ENCODE measurements at places on chromosomes 6 and 20. TPM values are rescaled to one million over a fixed set of nuclear protein-coding genes. Genes with fewer than 3 reads are reported as not detected.
A peak's percentile ranks its signal among the peaks of the same experiment; 100 is the strongest.

Gene LRRC73
- 0.55 TPM for total RNA-seq

Gene MUCL3
- 168 TPM for total RNA-seq

Gene C6orf15
- not detected for total RNA-seq

- no peaks in the 10 kb centered on the region for H3K27me3 ChIP-seq
- H3K27ac ChIP-seq, result peak overlapping the region; percentile 99
- H3K4me3 ChIP-seq, result peak overlapping the region; percentile 79
- peaks cover 3% of the 10 kb centered on the region for H3K36me3 ChIP-seq
Observed at GRCh38 chr6:32967151-32968091, 973 bp upstream of the BRD2 start.

DNA sequence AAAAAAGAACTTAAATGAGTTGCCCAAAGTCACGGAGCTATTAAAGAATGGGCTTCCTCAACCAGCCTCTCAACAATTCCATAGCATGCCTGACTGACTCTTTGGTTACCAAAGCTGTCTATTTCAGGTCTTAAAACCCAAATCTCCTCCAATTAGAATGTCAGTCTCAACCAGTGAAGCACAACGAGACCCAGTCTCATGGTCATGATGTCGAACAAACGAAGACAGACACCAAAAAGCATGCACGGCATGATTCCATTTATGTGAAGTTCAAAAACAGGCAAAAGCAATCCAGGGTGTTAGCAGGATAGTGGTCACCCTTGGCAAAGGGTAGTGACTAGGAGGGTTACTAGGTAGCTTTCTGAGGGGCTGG is 16.3 kb upstream of the PTPN1 start:
- no peak for DNase-seq
- no peak overlapping the region for H3K4me3 ChIP-seq
- H3K4me1 ChIP-seq, result no peaks in the 10 kb centered on the region
- no peak overlapping the region for H3K27ac ChIP-seq
- H3K36me3 ChIP-seq, result no peaks in the 10 kb centered on the region
- no peaks in the 10 kb centered on the region for H3K27me3 ChIP-seq

DNA sequence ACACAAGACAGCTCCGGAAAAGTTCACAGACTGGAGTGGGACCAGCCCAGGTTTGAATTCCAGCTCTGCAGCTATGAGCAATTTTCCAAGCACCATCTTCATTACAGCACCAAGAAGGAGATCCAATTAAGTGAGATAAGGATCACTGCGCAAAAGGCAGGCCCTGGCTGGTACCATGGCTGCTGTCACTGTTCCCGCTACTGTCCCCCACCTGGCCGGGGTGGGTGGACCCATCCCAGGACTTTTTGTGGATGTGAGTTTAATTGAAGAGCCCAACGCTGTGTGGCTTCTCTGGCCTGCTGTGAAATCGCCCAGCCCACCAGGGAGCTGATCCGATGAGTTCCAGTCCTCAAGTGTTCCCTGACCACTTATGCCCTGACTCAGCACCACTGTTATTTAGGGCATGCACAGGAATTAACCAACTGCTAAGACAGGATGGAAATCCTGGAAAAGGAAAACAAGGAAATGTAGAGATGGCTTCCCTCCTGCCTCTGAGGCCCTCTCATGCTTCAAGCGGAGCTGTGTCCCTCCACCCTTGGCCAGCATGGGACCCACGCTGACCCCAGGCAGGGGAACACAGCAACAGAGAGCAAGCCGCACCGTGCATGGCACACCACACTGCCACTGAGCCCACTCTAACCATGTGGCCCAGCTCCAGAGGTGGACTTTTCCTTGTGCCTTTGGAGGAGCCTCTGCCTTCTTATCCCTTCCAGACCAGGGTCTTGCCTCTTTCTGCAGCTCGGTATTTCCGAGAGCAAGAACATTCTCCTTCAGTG is 150.0 kb upstream of the CST7 start:
- no peak overlapping the region for H3K4me3 ChIP-seq
- H3K36me3 ChIP-seq, result no peaks in the 10 kb centered on the region
- H3K27me3 ChIP-seq, result no peaks in the 10 kb centered on the region
- H3K27ac ChIP-seq, result no peak overlapping the region
- no peaks in the 10 kb centered on the region for H3K4me1 ChIP-seq

DNA sequence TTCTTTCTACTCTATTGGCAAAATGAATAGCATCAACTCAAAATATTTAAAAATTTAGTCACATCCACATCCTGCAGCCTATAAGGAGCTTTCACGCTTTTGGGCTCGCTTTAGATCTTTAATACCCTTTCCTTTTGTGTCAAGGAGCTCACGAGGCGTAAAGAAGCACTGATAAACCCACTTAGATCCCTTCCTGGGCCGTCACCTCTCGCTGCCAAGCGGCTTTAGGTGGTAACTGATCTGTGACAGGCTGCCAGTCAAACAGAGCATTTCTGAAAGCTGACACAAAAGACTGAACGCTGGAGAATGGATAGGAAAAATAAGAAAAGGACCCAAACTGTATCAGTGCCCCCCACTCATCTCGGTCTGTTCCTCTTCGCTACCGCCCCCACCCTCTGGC is 385.7 kb upstream of the MMS22L start:
- H3K27me3 ChIP-seq, result no peaks in the 10 kb centered on the region
- H3K27ac ChIP-seq, result no peak overlapping the region
- DNase-seq, result no peak
- H3K4me3 ChIP-seq, result peak overlapping the region; percentile 20
- no peaks in the 10 kb centered on the region for H3K4me1 ChIP-seq

DNA sequence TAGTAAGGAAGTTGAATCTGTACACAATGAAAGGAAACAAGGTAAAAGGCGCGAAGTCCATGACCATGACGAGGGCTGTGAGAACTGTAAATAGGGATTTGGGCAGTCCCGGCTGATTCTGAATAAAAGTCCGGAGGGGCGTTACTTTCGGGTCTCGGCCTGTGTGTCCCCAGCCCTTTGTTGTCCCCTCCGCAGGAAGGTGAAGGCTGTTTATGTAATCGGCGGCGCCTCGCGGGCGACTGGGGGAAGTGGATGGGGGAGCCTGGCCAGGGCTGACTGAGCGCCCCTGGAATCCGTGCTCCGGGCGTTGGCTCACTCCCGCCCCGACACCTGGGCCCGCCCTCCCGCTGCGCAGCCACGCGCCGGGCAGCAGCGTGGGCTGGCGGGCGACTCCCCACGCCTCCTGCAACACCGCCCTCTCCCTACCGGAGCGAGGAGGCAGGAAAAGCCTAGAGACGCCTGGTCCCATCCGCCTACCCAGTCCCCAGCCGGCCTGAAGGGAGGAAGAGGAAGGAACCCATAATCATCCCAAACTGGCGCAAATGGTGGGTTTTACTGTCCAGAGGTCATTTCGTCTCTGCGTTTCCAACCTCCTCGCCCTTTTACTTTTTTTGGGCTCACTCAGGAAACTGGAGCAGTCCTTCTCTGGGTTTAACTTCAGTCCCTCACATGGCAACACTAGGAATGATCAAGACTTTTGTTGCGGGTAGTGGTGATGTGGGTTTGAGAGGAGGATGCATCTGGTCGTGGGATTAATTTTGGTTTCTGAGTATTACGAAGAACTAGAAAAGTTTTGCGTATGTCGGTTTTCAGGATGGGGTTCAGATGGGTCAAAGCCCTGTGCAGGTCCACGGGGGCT is 12.1 kb downstream of the TRIM31 start:
- H3K36me3 ChIP-seq, result no peaks in the 10 kb centered on the region
- H3K4me1 ChIP-seq, result peaks cover 37% of the 10 kb centered on the region
- peaks cover 81% of the 10 kb centered on the region for H3K27me3 ChIP-seq
- peak overlapping the region; percentile 80 for H3K27ac ChIP-seq

- H3K4me1 ChIP-seq, result peaks cover 5% of the 10 kb centered on the region
- H3K27ac ChIP-seq, result no peak overlapping the region
- H3K36me3 ChIP-seq, result no peaks in the 10 kb centered on the region
- no peak overlapping the region for H3K4me3 ChIP-seq
Observed at GRCh38 chr20:62117362-62117646, 5.0 kb upstream of the LSM14B start.
